ENCODE measurements at places on chromosomes 3 and 15.

DNA sequence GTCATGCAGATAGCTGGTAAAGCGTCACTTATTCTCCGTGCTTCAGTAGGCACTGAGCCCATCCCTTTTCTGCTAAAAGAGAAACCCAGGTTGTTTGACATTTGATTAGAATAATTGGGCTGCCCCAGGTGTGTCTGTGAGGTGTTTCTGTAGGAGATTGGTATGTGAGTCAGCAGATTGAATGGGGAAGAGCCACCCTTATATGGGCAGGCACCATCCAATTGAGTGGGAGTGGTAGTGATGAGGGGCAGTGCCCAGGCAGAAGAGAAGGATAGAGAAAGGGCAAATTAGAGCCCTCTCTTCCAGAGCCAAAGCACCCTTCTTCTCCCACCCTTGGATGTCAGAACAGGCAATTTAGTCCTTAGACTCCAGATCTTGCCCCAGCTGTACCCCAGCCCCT is 384.3 kb upstream of the GBE1 start:
- DNase-seq: no peak

DNA sequence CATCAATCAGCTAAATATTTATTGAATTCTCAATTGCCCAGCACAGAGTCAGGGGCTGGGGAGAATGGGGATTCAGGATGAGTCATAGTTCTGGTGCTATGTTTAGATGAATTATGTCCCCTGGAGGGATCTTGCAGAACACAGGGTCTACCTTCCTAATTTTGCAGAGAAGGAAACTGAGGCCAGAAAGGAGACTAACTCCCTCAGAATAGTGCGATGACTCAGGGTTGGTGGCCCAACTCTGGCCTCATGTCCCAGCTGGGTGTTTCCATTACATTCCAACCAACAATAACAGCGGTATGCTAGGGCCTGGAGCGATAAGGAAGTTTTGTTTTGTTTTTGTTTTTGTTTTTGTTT is 270.9 kb downstream of the TLE3 start:
- DNase-seq: no peak

- DNase-seq: no peak
These were observed 39.4 kb upstream of the FRMD4B start for GRCh38 chr3:69425249-69425648.

DNA sequence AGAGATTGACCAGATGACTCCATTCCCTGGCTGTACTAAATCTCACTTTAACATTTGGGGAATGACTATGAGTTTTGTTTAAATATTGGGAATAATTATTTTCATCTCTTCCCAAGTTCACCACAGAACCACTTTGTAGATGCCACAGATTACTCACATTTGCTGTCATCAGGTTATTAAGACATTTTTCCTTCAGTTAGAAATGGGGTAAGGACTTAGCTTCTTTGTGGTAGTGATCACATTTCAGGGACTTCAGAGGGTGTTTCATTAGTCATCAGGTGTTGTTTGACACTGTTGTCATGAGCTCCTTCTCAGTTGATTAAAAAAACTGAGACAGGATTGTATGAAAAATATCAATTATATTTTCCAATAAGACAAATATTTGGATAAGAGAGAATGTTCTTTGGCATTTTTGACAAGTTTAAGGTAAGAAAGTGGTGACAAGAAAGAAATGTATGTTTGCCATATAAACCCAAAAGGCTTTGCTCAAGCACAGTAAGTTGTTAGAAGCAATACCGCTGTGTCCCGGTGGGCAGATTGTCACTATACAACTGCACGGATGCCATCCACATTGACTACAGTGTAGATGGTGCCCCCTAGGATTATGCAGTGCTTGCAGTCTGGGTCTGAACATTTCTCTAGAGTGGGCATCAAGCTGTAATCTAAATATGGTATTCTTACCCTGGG is 22.3 kb downstream of the FBXL2 start:
- DNase-seq: no peak

DNA sequence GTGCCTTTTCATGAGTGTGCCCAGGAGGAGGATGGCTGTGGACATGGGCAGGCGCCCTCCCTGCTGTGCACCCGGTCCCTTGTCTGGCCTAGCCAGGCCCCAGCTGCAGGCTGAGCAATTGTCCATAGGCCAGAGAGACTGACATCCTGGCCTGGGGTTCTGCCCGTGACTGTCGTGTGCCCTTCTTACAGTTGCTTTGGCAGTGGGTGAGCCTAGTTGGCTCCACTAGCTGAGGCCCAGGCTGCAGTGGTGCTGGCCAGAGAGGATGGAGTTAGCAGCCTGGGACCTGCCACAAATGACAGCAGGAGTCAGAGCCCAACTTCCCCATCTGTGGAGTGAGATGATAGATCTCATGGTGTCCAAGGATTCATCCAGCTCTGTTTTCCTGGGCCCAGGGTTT is 9.0 kb upstream of the CHRNB4 start:
- no peak for DNase-seq

- DNase-seq: no peak
These were observed 31.1 kb downstream of the FAM174B start for GRCh38 chr15:92624401-92624991.

DNA sequence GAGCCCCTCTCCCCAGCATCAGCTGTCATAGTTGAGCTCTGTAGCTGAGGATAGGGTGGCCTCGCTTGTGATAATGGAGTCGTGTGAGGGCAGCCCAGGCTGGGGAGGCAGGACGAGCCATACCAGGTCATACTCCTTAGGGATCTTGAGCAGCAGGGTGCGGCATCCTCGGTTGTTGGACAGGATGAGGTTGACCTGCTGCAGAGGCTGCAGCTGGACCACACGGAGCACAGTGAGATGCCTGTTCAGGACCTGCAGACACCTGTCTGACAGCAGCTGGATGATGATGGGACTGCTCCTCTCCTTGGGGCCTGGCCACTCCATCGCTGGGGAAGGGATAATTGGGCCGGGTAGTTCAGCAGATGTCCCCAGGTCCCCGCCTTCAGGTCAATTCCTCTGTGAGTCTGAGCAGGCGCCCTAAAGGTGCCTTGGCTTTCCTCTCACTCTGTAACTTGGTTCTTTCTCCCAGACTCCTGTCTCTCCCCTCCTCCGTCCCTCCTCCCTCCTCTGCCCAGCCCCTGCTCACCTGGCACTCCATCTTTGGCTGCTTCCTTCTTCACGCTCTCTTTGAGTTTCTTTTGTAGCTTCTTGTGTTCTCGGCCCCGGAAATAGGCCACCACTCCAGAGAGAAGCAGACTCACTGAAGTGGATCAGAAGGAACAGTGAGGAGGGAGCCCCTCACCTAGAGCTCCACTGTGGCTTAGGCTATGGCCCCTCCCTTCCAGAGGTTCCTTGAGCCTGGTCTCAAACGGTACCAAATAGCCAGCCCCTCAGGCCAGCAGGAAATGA is 7.8 kb downstream of the DUOX2 start:
- no peak for DNase-seq

- DNase-seq: no peak
These were observed 106.6 kb downstream of the ARPP21 start for GRCh38 chr3:35745802-35746484.

DNA sequence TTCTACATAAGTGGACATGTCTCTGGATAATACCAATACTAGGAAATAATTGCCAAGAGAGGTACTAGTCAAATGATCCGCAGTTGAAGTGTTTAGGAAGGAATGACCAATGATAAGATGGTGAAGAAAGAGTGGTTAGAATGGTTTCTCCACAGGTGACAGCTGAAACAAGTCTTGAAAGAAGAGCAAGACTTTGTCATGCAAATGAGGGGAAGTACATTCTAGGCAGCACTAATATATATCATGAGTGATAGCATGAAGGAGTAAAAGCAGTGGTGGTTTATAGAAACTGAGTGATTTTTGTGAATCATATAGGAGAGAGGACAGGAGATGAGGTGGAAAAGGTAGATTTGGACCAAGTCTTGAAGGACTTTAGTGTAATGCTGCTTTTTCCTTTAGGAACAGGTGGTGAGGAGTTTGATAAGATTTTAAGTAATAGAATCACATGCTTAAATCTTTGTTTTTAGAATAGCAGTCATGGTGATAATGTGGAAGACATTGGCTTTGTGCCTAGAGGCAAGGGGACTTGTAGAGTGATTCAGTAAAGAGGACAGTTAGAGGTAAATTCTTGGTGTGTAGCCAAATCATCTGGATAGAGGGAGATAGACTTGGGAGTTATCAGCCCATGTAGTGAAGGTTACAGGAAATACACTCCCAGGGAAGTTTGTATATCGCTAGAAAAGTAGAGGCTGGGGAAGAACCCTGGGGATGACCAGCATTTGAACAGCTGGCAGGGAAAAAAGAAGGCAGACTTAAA is 31.9 kb downstream of the SLMAP start:
- no peak for DNase-seq

DNA sequence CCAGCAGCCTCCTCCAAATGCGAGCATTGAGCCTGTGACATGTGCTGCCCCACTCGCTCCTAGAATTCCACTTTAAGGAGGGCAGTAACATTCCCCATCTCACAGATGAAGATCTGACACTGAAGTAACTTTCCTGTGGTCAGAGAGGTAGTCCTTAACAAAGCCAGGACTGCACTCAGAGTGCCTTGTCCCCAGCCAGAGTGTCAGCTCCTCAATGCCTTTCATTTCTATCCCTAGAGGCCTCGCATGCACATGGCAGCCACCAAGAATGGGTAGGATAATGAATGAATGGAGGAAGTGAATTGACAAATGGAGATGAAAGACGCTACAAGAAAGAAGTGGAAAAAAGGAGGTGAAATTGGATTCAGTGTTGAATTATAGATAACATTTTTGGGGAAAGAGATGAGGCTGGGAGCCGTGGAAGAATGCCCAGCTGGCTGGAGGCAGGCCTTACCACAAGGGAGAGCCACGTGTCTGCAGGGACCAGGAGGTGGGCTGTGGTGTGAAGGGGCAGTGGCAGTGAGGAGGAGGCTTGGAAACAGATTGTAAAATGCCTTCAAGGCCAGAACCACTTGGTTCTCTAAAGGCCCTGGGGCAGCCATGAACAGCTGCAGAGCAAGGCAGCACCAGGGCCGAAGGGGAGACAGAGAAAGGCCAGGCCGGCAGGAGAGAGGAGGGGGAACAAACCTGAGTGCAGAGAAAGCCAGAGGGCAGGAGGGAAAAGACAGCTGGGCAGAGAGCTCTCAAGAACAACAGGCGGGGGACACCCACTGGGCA is 10.4 kb downstream of the CFAP92 start:
- DNase-seq: no peak

DNA sequence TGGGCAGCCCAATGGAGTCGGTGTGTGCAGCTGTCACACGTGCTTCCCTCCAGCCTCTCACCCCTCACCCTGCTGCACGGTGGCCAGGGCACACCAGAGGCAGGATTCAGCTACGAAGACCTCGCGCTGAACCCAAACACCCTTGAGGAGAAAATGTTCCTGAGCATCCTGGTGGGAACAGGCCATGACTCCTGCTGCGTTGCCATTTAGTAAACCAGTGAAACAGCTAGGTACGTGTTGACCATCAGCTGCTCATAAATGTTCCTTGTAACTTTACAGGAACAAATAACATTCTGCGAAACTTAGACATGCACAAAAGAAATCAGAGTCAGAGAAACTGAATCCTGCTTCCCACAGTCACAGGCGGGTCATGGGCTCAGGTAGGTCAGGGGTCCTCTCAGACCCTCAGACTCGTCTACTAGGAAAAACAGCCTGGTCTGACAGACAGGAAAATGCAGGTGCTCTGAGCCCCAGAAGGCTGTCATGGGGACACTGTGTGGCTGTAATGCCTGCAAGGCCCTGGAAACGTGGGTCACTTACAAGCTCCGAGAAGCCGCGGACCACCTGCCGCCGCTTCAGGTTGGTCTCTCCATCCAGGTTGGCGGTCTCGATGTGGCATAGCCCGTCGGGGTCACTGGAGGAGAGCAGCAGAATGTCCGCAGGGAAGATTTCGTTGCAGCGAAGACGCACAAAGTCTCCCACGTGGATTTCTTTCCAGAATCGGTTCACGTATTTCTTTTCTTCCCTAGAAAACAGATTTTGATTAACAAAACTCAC is 82.5 kb downstream of the ATP10A start:
- DNase-seq: no peak

DNA sequence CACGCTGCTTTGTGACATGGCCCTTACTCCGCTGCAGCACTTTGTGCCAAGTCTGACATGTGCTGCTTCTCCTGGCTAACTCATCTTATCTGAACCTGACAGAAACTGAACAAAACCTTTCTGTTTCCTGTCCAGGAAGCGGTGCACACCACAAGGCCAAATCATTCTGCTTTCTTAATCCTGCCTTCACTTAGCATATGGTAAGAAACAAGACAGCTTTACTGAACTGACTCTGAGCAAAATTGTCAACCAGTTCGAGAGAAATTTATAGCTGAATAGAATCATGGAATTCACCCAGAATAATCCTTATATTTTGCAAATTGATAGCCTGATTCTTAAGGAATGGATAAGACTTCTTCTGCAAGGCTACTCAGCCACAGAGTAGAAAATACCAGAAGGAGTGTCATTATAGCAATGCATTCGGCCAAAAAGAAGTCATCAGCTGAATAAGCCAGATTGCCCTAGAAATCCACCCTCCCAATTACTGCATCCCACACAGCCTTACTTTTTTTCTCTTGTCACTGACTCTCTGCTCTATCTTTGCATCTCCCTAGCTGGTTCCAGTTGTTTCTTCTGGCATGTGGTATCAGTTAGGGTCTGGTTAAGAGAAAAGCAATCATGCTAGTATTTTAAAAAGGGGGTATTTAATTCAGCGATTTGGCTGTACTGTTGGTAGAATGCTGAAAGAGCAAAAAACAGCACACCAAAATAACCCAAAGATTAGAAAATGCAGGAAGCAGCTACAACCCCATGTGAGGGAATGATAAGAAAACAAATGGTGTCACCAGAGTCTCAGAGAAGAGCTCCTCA is 41.6 kb upstream of the STRIT1 start:
- DNase-seq: no peak

- no peak for DNase-seq
These were observed 167.4 kb upstream of the LPP start for GRCh38 chr3:187986514-187986934.

DNA sequence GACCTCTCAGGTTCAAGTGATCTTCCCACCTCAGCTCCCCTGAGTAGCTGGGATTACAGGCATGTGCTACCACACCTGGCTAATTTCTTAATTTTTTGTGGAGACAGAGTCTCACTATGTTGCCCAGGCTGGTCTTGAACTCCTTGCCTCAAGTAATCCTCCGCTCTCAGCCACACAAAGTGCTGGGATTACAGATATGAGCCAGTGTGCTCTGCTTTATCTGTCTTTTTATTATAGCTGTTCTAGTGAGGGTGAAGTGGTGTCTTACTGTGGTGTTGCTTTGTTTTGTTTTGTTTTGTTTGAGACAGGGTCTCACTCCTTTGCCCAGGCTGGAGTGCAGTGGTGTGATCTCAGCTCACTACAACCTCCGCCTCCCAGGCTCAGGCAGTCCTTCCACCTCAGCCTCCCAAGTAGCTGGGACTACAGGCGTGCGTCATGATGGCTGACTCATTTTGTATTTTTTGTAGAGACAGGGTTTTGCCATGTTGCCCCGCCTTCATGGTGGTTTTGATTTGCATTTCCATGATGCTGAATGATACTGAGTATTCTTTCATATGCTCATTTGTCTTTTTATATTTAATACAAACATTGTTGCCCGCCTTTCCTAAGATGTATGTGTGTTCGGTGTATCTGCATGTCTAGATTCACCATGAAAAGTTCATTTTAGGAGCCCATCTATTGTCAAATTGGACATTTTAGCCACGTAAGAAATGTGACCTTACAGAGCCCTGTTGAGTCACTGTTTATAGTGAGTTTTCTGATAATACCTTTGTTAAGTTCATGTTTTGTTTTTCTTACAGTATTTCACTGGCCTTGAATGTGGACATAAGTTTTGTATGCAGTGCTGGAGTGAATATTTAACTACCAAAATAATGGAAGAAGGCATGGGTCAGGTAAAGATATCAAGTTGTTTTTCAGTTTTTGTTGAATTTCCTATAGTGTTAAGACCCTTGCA is 80.6 kb downstream of the ARIH1 start:
- DNase-seq: no peak

- DNase-seq: no peak
These were observed 493.1 kb downstream of the MECOM start for GRCh38 chr3:169170456-169170855.

- DNase-seq: no peak
These were observed 55.9 kb downstream of the IFT80 start for GRCh38 chr3:160343132-160343531.

Data from cerebellar nuclear complex (tissue), 1 donor.